Suppressor macrophage treated with lipopolysaccharide for 1 hour (primary cell): ENCODE measurements at places on chromosomes 11 and 22.
A peak's percentile ranks its signal among the peaks of the same experiment; 100 is the strongest.

DNA sequence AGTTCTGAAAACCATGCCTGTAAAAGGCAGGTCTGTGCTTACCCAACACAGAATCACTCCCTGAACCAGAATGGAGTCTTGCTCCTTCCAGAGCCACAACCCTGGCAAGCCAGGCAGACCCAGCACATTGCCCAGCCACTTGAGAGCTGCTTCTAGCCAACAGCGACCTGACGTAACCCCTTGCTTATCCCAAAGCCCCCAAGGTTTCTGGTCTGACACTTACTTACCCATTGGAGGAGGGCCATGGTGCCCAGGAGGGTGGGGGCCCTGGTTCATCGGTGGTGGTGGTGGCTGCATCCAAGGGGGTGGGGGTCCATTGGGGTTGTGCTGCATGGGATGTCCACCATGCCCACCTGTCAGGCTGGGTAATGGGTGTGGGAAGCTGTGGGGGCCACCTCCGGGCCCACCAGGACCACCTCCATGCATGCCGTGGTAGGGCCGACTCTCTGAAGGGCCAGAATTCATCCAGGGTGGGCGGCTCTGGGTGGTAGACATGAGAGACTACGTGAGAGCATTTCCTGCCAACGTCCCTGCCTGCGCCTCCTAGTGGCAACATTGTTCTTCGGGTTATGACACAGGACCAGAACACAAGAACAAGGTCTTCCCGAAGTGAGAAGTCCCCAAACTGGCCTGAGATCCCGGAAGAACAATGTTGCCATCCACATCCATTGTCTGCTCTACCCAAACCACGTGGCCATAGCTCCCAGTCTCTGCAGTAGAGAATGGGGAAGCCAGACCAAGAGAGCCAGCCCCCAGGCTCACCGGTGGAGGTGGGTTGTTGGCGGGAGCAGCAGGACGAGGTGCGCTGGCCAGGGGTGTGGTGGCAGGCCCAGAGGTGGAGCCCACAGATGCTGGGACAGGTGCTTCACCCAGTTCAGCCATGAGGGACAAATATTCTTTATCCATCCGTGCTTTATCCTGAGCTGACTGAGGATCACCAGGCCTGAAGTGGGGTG lies 7.8 kb upstream of the PYGM start:
- peak; percentile 93 for DNase-seq

DNA sequence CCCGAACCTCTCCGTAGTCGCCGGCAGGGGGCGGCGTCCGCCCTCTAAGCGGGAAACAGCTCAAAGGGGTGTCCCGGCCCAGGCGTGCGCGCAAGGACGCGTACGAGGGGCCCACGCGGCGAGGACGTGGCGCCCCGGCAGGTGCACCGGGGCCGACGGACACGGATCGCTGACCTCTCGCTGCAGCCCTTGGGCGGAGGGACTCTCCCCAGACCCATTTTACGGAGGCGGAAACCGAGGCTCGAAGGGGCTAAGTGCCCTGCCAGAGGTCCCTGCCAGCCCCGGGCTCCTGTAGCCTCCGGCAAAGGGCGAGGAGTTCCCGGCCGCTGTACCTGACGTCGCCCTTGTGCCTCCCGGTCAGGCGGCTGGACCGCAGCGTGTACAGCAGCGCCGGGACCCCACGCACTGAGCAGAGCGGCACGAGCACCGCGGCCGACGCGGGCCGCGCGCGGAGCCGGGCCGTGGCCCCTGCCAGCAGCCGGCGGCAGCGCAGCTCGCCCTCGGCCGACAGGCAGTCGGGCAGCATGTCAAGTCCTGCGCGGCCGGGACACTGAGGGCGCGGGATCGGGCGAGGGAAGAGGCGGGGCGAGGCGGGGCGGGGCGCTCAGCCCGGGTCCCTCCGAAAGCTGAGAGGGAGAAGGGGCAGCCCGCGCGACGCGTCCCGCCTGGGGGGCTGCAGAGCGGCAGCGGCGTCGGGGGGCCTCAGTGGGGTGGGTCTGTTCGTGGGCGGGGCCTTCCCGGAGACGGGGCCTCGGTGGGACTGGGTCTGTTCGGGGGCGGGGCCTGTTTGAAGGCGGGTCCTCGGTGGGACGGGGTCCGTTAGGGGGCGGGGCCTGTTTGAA lies at the start of gene NUDT8:
TSS of gene NUDT8 (minus strand) at position 552 of the 842 bp plus-strand sequence. CDS start at position 526, 26 bp downstream.
- peak; percentile 92 for DNase-seq

DNA sequence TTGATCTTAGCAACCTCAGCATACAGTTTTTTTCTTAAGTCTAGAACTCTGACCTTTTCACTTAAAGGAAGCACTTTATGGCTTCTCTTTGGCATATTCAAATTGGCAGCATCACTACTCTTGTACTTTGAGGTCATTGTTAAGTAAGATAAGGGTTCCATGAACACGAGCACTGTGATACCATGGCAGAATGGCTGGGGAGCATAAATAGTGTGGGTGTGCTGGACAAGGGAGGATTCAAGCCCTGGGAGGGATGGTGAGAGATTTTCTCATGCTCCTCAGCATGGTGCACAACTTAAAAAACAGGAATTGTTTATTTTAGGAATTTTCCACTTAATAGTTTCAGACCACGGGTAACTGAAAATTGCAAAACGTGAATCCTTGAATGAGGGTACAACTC lies 111.4 kb downstream of the ATXN10 start:
- no peak for DNase-seq

DNA sequence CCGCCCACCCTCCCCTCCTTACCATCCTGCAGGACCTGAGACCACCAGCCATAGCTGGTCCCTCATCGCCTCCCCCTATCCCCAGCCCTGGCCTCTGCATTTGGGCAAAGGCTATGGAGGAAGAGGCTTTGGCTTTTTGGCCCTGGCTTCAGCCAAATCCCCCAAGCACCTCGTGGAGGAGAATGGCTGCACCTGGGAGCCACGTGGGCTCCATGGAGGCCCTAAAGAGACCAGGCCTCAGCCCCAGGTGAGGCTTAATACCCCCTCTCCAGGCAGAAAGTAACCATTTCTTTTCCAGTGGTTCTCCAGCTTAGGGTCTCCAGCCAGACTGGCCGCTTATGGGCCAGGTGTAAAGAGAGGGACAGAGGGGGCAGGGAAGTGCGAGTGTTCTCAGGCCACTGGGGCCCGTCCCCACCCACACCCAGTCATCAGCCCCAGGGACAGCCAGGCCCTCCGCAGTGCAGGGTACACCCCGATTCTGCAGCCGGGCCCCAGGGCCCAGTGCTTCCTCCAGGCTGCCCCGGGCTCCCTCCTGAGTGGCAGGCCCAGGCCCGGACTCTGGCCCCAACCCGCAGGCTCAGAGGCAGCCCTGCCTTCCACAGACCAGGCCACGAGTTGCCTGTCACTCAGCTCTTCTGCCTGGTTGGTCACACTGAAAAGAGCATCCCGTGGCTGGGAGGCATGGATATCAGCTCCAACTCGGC lies 26.4 kb downstream of the CDKN1C start:
- DNase-seq = no peak

GRCh38 chr11:60332846-60333245 lies 5.8 kb downstream of the MS4A6E start:
- DNase-seq = peak; percentile 71

DNA sequence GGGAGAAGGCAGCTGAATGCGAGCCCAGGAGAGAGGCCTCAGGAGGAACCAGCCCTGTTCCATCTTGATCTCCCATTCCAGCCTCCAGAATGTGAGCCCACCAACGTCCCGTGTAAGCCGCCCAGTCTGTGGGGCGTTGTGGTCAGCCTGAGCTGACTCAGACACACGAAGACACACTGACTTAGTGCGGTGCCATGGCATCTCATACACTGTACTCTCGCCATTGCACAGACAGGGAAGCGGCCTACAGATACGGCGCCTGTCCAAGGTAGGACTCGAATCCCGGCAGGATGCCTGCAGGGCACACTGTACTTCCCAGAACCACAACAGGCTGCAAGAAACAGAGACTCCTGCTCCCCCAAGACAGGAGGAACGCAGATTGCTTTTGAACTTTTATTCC lies 179.6 kb downstream of the CTTN start:
- DNase-seq = no peak

DNA sequence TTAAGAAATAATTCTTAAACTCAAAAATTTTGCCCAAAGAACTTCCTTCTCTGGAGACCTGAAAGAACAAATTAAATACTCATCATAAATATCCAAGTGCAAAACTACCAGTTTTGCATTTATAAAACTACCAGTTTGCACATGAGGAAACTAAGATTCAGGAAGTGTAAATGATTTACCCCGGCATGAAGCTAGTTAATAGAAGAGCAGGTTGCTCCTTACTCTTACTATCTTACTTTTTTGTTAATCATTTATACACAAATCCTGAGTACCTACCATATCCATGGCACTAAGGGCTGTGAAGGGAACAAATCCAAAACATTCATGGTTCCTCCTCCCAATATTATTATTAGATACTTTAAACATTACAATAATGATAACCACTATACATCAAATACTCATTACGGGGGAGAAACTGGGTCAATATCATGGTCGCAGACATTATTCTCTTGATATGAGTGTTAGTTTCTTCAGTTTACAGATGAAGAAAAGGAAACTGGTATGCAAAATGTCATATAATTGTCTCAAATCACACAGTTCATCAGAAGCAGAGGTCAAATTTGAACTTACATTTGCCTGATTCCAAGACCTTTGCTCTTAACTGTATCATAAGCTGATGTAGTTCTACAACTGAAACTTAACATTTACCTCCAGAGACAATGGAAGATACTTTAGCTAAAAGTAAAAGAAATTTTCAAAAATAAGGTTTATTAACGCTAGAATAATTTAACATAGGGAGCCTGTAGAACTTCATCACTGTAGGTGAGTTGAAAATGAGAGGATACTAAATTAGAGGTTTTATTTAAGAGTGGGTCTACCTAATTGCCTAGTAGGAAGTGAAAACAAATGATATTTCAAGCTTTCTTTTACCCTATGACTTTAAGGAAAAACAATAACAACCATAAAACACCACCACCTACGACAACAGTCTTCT lies 74.5 kb downstream of the FAM76B start:
- DNase-seq = no peak

DNA sequence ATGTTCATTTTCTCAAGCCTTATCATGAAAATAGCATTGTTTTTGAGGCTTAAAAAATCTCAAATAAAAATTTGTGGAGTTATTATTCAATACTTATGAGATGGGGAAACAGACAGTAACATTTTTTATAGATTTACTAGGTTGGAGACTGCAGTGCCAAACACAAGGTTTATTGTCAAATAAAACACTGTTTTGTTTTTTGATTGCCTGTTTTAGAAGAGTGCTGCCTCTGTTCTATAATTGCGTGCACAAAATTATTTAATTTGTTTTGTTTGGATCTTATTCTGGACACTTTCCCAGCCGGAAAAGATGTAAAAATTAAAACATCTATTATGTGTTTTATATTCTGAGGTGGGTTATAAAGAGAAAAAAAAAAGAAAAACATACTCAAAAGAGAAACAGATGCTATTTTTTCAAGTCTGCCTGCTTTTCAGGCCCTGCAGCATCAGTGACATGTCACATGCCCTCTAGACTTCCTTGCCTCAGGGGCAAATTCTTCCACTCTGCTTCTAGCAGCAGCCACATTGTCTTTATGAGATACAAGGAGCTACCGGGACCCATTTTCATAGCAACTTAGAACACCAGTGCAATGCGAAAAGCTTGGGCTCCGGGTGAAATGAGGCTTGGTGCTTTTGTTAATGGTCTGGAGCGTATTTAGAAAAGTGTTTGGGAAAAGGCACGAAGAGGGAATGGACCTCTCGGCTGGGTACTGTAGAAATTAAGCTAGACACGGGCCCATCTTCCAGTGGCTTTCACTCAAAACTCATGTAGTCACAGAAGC lies 77.5 kb downstream of the EFCAB6 start:
- no peak for DNase-seq

DNA sequence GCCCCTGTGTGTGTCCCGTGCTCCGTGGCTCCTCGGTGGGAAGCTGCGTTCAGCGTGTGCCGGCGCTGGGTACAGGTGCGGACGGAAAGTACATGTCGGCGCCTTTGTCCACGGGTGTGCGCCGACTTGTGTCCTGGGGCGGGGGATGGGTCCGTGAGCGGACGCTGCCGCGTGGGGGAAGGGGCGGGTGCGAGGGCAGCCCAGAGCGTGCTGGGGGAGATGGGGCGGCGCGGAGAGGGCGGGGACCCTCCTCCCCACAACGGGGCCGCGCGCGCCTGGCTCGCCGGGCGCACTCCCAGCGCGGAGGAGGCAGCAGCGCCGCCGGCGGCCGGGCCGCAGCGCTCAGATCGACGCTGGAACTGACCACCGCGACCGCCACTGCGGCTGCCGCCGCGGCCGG lies 33.6 kb upstream of the RELT start:
- DNase-seq = no peak

DNA sequence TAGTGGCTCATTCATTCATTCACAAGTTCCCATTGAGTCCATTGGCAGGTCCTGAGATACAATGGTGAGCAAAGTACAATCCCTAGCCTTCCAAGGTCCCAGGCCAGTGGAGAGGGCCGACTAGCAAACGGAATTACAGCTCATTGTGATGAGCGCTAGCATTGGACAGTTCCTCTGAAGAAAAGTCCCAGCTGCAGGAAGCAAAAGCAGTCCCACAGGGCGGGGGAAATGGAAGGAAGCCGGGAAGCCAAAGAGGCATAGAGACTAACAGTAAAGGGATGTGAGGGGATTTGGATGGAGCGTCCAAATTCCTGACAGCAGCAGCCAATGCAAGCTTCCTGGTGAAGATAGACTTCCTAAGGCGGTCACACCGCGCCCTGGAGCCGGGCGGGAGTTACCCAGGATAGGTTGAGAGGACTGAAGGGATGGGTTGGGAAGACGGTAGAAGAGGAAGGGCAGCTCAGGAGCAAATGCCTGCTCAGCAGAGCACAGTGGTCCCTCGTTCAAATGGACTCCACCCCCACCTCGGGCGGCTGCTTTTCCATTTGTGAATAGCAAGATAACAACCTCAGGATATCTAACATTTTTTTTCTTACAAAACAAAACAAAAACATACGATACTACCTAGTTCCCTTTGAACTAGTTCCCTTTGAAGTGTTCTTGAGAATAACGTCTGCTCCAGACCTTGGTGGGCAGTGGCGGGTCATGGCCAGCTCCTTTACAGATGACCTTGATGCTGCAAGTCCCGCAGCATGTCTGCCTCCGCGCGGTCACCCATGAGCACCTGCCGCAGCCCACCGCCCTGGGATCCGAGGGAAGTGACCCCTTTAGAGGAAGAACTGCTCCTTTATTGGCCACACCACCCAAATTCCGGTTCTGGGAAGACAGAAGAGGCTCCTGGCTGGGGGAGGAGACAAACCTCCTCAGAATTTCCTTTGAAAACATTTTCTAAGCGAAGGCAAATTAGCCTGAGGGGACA lies 132.9 kb downstream of the RASSF10 start:
- no peak for DNase-seq

GRCh38 chr11:128361451-128362020 lies 225.8 kb downstream of the ETS1 start:
- no peak for DNase-seq

DNA sequence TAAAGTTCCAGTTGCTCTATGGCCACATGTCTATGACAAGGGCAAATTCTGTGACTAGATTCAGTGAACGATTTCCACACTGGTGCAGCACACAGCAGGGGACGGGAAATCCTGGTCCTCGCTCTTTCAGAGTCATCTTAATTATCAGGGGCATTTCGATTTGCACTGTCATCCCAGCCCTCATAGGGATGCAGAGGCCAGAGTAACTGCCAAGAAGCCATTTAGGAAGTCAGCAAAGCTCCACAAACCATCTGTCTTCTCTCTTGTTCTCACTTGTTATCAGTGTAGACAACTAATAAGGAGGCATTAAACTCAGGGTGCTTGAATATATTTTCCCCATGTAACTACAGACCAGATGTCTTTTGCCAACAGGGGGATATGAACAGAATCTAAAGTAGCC lies 151.7 kb downstream of the STK33 start:
- no peak for DNase-seq
